ENCODE measurements at places on chromosomes 2 and 18.

GRCh38 chr18:25604894-25605597 is 253.1 kb upstream of the ZNF521 start:
- DNase-seq = no peak

GRCh38 chr2:86224645-86225355 is 25.5 kb downstream of the MRPL35 start:
- DNase-seq = no peak

DNA sequence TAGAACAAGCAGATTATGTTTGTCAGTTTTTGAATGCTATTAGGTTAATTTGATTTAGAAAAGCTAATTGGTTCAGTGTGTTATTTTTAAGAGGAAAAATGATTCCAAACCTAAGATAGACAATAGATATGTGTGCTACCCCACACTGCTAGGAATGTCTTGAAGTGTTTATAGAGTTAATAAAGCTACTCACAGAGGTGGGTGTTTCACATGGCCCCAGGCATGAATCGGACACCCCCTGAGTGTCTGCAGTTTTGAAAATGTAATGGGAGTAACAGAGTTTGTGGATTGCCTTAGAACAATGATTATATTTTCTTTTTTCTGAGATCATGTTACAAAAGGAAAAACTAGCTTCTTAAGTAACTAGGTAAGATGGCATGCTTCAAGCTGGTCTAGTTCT is 348.3 kb downstream of the ADCYAP1 start:
- DNase-seq = no peak

GRCh38 chr2:202148515-202149154 is 75.6 kb downstream of the KIAA2012 start:
- no peak for DNase-seq

GRCh38 chr2:225274751-225275150 is 124.8 kb upstream of the NYAP2 start:
- no peak for DNase-seq

DNA sequence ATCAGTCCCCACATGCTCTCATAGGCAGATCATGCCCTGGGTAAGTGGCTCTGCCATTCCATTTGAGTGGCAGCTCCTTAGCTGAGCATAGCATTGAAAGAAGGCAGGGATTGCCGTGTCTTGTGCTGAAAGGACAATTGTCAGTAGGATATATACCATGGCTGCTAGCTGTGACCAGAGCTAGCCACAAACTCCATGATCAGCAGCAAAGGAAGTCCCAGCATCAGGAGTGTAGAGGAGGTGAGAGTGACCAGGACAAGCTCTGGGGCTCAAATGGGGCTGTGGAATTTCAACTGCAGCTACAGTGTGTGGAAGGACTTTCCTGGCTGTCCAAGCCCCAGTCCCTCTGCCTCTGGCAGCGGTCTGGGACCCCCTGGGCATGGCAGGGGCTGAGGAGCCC is 54.4 kb upstream of the LGALSL start:
- no peak for DNase-seq

- DNase-seq = no peak
These were observed 71.4 kb downstream of the PLCL1 start for GRCh38 chr2:197875763-197876162.

Measured in activated CD4-positive, alpha-beta T cell treated with anti-CD3 and anti-CD28 coated beads for 48 hours (primary cell).